ENCODE measurements at places on chromosomes 2 and 18. TPM values are rescaled to one million over a fixed set of nuclear protein-coding genes. Genes with fewer than 3 reads are reported as not detected.

DNA sequence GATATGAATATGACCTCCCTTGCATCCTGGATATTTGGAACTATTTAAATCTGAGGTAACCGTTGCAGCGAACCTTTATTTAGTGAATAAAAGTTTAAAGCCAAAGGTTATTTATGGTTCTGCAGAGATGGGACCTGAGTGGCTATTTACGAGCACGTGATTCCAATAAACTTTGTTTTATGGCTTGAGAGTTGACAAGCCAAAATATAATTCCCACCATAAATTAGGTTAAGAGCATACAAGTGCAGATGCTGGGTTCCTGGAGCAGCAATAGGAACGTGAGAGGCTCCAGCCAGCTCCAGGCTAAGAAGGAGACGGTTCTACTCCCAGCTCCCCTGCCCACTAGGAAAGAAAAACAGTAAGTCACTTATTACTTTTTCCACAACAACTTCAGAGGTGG is 5.2 kb upstream of the HOXD4 start:
- peaks cover 100% of the 10 kb centered on the region for H3K27me3 ChIP-seq
- no peak overlapping the region for H3K4me3 ChIP-seq
- DNase-seq: no peak
- peaks cover 10% of the 10 kb centered on the region for H3K4me1 ChIP-seq

GRCh38 chr18:24019641-24020331 is 5.2 kb downstream of the TTC39C start:
- H3K4me3 ChIP-seq: peak overlapping the region; percentile 97
- H3K27me3 ChIP-seq: no peaks in the 10 kb centered on the region
- no peak for DNase-seq
- peak overlapping the region; percentile 97 for H3K27ac ChIP-seq
- peaks cover 71% of the 10 kb centered on the region for H3K4me1 ChIP-seq
- H3K36me3 ChIP-seq: peaks cover 11% of the 10 kb centered on the region

- no peak overlapping the region for H3K4me3 ChIP-seq
- H3K27ac ChIP-seq: no peak overlapping the region
- DNase-seq: no peak
Observed at GRCh38 chr2:167756446-167756845, 490.9 kb downstream of the STK39 start.

- H3K27me3 ChIP-seq: no peaks in the 10 kb centered on the region
- H3K36me3 ChIP-seq: peaks cover 3% of the 10 kb centered on the region
- peak overlapping the region; percentile 75 for H3K27ac ChIP-seq
- H3K4me1 ChIP-seq: peaks cover 15% of the 10 kb centered on the region
Observed at GRCh38 chr2:60976256-60976850, 41.2 kb upstream of the PEX13 start.

The SLC9A4 gene
- 0.12 TPM for total RNA-seq

The CYP1B1 gene
- total RNA-seq: 0.44 TPM

All from T-helper 17 cell (primary cell).